Activated T-cell treated with anti-CD3 and anti-CD28 coated beads, Interleukin-2, amount 50 U/mL, for 1 hour (primary cell): ENCODE measurements at places on chromosomes 6 and 20.

GRCh38 chr6:122068291-122068769 lies 331.1 kb upstream of the HSF2 start:
- no peak for DNase-seq

- no peak for DNase-seq
These were observed 19.9 kb downstream of the COL9A1 start for GRCh38 chr6:70282919-70283461.

GRCh38 chr6:79196912-79197311 lies 37.6 kb downstream of the HMGN3 start:
- no peak for DNase-seq

DNA sequence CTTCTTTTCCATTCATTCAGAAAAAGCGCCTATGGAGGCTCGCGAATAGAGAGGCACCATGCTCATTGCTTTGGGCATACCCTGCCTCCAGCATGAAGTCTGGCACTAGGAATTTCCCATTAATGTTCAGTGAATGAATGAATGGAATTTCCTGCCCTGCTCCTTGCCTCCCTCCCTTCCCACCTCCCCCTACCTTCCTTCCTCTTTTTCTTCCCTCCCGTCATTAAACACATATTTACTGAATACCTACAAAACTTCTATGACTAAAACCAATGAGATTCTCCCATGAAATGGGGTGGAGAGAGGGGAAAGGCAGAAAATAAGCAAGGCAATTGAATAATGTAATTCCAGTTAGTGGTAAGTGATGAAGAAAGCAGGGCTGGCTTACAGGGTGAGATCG lies 213.8 kb upstream of the AGPAT4 start:
- DNase-seq = no peak

GRCh38 chr6:117666881-117667280 lies 8.4 kb upstream of the NUS1 start:
- DNase-seq = no peak

GRCh38 chr6:150409576-150410066 lies 40.8 kb downstream of the IYD start:
- no peak for DNase-seq

GRCh38 chr20:58611236-58612030 lies 39.6 kb upstream of the STX16 start:
- DNase-seq = no peak
